ENCODE measurements at places on chromosomes 2 and 18. TPM values are rescaled to one million over a fixed set of nuclear protein-coding genes. Genes with fewer than 3 reads are reported as not detected.
A peak's percentile ranks its signal among the peaks of the same experiment; 100 is the strongest.

Gene NMUR1
- total RNA-seq = 0.13 TPM

Gene NEU4
- 1.8 TPM for total RNA-seq

Gene ST6GAL2
- 16.3 TPM for total RNA-seq

Gene ESCO1
- 18.3 TPM for total RNA-seq

Gene PROKR1
- 0.11 TPM for total RNA-seq

Gene DPP4
- 8.2 TPM for total RNA-seq

Gene SRD5A2
- total RNA-seq = not detected

Gene TRABD2A
- 0.45 TPM for total RNA-seq

Gene IL1B
- total RNA-seq = 1.7 TPM

Gene SPDYA
- total RNA-seq = 1.7 TPM

Gene SCYGR4
- total RNA-seq = not detected

DNA sequence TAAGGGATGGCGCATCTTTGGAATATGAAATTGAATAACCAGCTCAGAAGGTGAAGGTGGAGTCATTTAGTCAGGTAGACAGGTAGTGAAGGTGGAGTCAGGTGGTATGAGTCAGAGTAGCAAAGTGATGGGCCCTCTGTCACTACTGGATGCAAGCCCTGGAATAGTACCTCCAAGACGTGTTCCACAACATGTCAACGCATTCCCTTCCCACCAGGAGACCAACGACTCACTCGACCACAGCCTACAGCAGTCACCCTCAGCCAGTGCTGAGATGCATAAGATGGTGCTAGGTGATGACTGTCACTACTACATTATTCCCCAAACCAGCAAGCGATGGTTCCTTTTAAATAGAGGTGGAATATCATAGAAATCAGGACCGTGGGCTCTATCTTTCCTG, 6.8 kb downstream of the CPLX4 start:
- no peaks in the 10 kb centered on the region for H3K36me3 ChIP-seq
- DNase-seq = no peak
- H3K27me3 ChIP-seq = peaks cover 59% of the 10 kb centered on the region
- H3K4me1 ChIP-seq = no peaks in the 10 kb centered on the region

GRCh38 chr2:168174756-168175155, 72.6 kb downstream of the STK39 start:
- H3K27ac ChIP-seq = no peak overlapping the region
- no peak overlapping the region for H3K4me3 ChIP-seq
- H3K4me1 ChIP-seq = peaks cover 4% of the 10 kb centered on the region
- no peak for DNase-seq

DNA sequence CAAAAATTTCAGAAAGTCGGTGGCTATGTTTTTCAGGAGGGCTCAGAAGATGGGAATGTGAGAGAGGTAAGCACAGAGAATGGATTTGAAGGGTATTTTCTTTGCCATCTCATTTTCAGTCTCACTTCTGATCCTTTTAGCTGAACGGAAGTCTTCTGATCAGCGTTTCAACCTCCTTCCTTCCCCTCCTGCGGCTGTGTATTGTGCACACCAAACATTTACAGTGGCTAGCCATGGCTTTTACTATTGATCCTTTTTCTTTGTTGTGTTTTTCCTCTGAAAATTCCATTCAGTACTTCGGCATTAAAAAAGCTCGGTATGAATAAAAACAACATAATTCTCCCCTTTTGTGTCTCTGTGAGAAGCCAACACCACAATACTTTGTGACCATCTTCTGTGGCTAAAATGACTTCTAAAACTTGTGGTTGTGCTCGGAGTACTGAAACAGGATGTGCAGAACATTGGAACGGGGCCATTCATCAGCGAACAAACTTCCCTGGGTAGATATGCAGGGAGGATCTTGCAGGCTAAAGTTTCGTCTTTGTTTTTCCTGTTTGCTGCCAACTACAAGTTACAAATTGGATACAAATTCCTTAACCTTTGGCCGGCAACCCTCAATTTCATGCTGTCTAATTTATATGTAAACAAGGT, 260.8 kb upstream of the FAM98A start:
- H3K27me3 ChIP-seq = no peaks in the 10 kb centered on the region
- no peaks in the 10 kb centered on the region for H3K36me3 ChIP-seq
- no peak for DNase-seq
- no peaks in the 10 kb centered on the region for H3K4me1 ChIP-seq
- H3K27ac ChIP-seq = no peak overlapping the region

DNA sequence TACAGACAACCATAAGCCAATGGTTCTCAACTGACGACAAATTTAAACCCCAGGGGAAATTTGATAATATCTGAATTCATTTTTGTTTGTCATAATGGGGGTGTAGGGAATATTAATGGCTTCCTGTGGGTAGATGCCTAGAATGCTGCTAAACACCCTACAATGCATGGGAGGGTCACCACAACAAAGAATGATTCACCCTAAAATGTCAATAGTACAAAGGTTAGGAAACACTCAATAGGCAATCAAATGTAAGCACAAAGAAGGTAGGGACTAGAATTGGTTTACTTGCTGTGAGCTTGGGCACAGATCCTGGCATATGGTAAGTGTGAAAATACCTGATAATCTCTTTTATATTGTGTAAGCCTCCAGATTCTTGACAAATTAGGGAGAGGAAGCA, 20.1 kb upstream of the FANCL start:
- H3K4me1 ChIP-seq = peaks cover 7% of the 10 kb centered on the region
- no peaks in the 10 kb centered on the region for H3K36me3 ChIP-seq
- no peak overlapping the region for H3K4me3 ChIP-seq
- no peaks in the 10 kb centered on the region for H3K27me3 ChIP-seq
- no peak overlapping the region for H3K27ac ChIP-seq
- no peak for DNase-seq

GRCh38 chr2:85071096-85071495, 62.1 kb upstream of the TCF7L1 start:
- no peaks in the 10 kb centered on the region for H3K36me3 ChIP-seq
- H3K27ac ChIP-seq = no peak overlapping the region
- H3K4me3 ChIP-seq = no peak overlapping the region
- DNase-seq = no peak

- H3K4me1 ChIP-seq = peaks cover 15% of the 10 kb centered on the region
- no peak for DNase-seq
- no peaks in the 10 kb centered on the region for H3K36me3 ChIP-seq
- no peak overlapping the region for H3K27ac ChIP-seq
These were observed 509 bp upstream of the CYS1 start for GRCh38 chr2:10080536-10081304.

- DNase-seq = no peak
- H3K4me3 ChIP-seq = no peak overlapping the region
- peaks cover 11% of the 10 kb centered on the region for H3K4me1 ChIP-seq
- no peak overlapping the region for H3K27ac ChIP-seq
These were observed 26.8 kb downstream of the AAK1 start for GRCh38 chr2:69616755-69617154.

- no peak overlapping the region for H3K4me3 ChIP-seq
- H3K4me1 ChIP-seq = no peaks in the 10 kb centered on the region
- no peak for DNase-seq
- H3K27me3 ChIP-seq = peaks cover 55% of the 10 kb centered on the region
These were observed 7.1 kb upstream of the ZBTB14 start for GRCh38 chr18:5302606-5303005.

- no peak overlapping the region for H3K27ac ChIP-seq
- no peaks in the 10 kb centered on the region for H3K27me3 ChIP-seq
- DNase-seq = no peak
- H3K4me3 ChIP-seq = no peak overlapping the region
These were observed 29.7 kb downstream of the XDH start for GRCh38 chr2:31384771-31385276.

GRCh38 chr18:26342646-26343045, 116.4 kb downstream of the TAF4B start:
- peak overlapping the region; percentile 16 for H3K27ac ChIP-seq
- no peaks in the 10 kb centered on the region for H3K27me3 ChIP-seq
- H3K36me3 ChIP-seq = peaks cover 31% of the 10 kb centered on the region
- peaks cover 23% of the 10 kb centered on the region for H3K4me1 ChIP-seq
- H3K4me3 ChIP-seq = no peak overlapping the region
- DNase-seq = no peak

DNA sequence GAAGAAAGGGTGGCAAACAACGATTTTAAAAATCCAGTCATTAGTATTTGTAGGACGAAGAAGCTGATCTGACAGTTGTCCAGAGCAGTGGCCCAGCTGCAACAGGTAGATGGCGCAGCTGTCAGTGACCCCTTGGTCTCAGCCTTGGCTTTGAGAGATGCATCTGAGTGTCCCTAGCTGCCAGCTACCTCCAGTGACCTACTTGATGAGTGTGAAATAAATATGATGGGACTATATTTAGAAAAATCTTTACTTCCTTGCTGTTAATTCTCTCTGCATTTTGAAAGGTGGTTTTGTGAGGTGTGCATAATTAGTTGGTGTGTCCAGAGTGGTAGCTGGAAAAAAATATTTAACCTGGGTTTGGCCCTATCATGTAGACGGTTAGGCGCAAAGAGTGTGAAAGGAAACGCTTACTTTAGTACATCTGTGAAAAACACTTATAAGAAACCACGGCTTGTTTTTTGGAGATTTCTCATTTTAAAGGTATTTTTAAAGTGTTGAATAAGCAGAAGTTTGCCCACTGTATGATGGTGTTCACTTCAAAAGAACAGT, 963 bp downstream of the INPP1 start:
- H3K4me3 ChIP-seq = peak overlapping the region; percentile 76
- H3K27ac ChIP-seq = peak overlapping the region; percentile 91
- peaks cover 18% of the 10 kb centered on the region for H3K4me1 ChIP-seq
- no peaks in the 10 kb centered on the region for H3K27me3 ChIP-seq
- no peaks in the 10 kb centered on the region for H3K36me3 ChIP-seq
- DNase-seq = no peak

GRCh38 chr2:228916416-228917090, 354.5 kb downstream of the PID1 start:
- no peak overlapping the region for H3K27ac ChIP-seq
- no peak overlapping the region for H3K4me3 ChIP-seq
- no peak for DNase-seq
- no peaks in the 10 kb centered on the region for H3K36me3 ChIP-seq
- no peaks in the 10 kb centered on the region for H3K27me3 ChIP-seq

- no peaks in the 10 kb centered on the region for H3K36me3 ChIP-seq
- peaks cover 19% of the 10 kb centered on the region for H3K4me1 ChIP-seq
- H3K27me3 ChIP-seq = no peaks in the 10 kb centered on the region
- no peak overlapping the region for H3K4me3 ChIP-seq
- no peak overlapping the region for H3K27ac ChIP-seq
These were observed 187.9 kb downstream of the BCL11A start for GRCh38 chr2:60365556-60365955.

- DNase-seq = no peak
- H3K4me1 ChIP-seq = peaks cover 2% of the 10 kb centered on the region
- no peak overlapping the region for H3K27ac ChIP-seq
- no peaks in the 10 kb centered on the region for H3K27me3 ChIP-seq
- H3K4me3 ChIP-seq = no peak overlapping the region
- H3K36me3 ChIP-seq = no peaks in the 10 kb centered on the region
These were observed 78.0 kb downstream of the BCL2L11 start for GRCh38 chr2:111198701-111199100.

- no peak overlapping the region for H3K4me3 ChIP-seq
- no peak for DNase-seq
- H3K27ac ChIP-seq = no peak overlapping the region
- H3K36me3 ChIP-seq = no peaks in the 10 kb centered on the region
- H3K4me1 ChIP-seq = no peaks in the 10 kb centered on the region
These were observed 6.7 kb upstream of the ATG16L1 start for GRCh38 chr2:233244818-233245217.

- H3K27me3 ChIP-seq = peaks cover 3% of the 10 kb centered on the region
- H3K27ac ChIP-seq = no peak overlapping the region
- no peak for DNase-seq
- H3K4me3 ChIP-seq = no peak overlapping the region
These were observed 43.9 kb downstream of the TNS1 start for GRCh38 chr2:217958884-217959225.

DNA sequence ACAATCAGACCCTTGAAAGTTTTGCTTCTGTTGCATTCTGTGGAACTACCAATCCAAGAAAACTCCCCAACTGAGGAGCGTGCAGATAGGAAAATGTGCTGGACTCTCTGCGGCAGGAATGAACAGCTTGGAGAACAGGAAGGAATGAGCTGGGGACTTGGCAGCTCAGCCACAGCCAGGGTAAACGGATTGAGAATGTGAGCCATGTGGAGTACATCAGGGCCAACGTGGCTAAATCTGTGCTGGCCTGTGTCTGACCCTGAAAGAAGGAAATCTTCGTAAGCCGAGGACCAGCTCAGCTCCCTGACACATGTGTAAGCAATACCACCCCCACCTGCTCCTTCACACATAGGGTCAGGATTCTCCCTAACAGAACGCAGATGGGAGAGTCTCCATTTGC, 1023.7 kb downstream of the BCL11A start:
- no peaks in the 10 kb centered on the region for H3K36me3 ChIP-seq
- DNase-seq = no peak
- H3K27ac ChIP-seq = peak overlapping the region; percentile 87
- peaks cover 11% of the 10 kb centered on the region for H3K4me1 ChIP-seq

GRCh38 chr18:80119111-80119510, 10.0 kb downstream of the ADNP2 start:
- H3K27me3 ChIP-seq = no peaks in the 10 kb centered on the region
- H3K4me3 ChIP-seq = no peak overlapping the region

- H3K4me1 ChIP-seq = peaks cover 47% of the 10 kb centered on the region
- no peak overlapping the region for H3K4me3 ChIP-seq
- DNase-seq = no peak
- H3K27ac ChIP-seq = no peak overlapping the region
- no peaks in the 10 kb centered on the region for H3K36me3 ChIP-seq
- H3K27me3 ChIP-seq = no peaks in the 10 kb centered on the region
These were observed 246.1 kb downstream of the DYSF start for GRCh38 chr2:71699428-71699827.

DNA sequence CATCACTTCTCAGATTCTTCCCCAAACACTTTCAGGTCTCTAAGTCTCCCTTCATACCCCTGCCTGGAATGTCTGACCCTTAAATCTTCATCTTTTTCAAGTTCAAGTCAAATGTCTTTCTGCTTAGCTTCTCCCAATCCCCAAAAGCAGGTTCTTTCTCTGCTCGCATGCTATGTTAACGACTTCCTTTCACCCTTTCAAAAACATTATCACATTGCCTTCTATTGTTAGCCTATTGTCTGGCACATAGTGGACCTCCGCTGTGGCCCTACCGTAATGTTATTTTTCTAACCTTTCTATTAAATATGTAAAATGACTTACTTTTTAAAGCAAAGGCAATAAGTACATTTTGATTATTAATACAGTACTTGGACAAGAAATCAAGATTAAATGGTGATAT, 2.2 kb downstream of the CDKL4 start:
- no peak for DNase-seq
- H3K27me3 ChIP-seq = no peaks in the 10 kb centered on the region
- no peak overlapping the region for H3K27ac ChIP-seq
- H3K36me3 ChIP-seq = peaks cover 15% of the 10 kb centered on the region
- no peak overlapping the region for H3K4me3 ChIP-seq

DNA sequence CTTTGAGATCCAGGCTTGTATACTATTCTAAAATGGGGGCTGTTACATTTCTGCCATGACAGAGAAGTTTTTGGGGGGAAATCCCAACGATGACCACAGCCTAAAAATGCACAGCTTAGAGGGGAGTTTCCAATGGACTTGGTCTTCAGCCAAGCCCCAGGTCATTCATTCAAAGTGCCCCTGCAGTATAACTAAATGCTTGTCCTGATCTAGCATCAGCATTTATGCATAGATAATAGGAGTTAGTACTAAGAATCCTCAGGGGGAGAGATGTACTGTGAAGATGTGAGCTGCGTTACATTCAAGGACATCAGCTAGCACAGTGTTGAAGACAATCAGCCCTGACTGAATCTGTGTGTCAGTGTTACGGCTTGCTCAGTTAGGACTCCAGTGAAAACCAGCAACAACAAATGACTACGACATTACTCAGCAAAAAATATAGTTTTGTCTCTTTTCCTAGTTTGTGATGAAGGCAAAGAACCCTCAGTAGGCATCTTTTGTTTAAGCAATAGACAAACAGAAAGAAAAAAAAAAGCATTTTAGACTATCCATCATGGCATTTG, 160.9 kb downstream of the ZEB2 start:
- no peaks in the 10 kb centered on the region for H3K27me3 ChIP-seq
- H3K36me3 ChIP-seq = no peaks in the 10 kb centered on the region
- no peak for DNase-seq
- no peak overlapping the region for H3K27ac ChIP-seq
- no peak overlapping the region for H3K4me3 ChIP-seq
- no peaks in the 10 kb centered on the region for H3K4me1 ChIP-seq

Measured in mesothelial cell of epicardium (in vitro differentiated cells).